ENCODE measurements at places on chromosomes 7 and 10.

- H3K36me3 ChIP-seq: no peaks in the 10 kb centered on the region
- H3K4me1 ChIP-seq: peaks cover 10% of the 10 kb centered on the region
- H3K4me3 ChIP-seq: no peak overlapping the region
- no peak overlapping the region for H3K27ac ChIP-seq
- H3K27me3 ChIP-seq: peaks cover 29% of the 10 kb centered on the region
- DNase-seq: no peak
Measured at GRCh38 chr10:3195286-3195685, 22.7 kb upstream of the PITRM1 start.

- H3K36me3 ChIP-seq: peaks cover 42% of the 10 kb centered on the region
- H3K4me1 ChIP-seq: peaks cover 55% of the 10 kb centered on the region
- DNase-seq: peak; percentile 76
- peaks cover 6% of the 10 kb centered on the region for H3K27me3 ChIP-seq
- H3K27ac ChIP-seq: peak overlapping the region; percentile 97
Measured at GRCh38 chr7:87216701-87217508, 2.6 kb downstream of the TMEM243 start.

DNA sequence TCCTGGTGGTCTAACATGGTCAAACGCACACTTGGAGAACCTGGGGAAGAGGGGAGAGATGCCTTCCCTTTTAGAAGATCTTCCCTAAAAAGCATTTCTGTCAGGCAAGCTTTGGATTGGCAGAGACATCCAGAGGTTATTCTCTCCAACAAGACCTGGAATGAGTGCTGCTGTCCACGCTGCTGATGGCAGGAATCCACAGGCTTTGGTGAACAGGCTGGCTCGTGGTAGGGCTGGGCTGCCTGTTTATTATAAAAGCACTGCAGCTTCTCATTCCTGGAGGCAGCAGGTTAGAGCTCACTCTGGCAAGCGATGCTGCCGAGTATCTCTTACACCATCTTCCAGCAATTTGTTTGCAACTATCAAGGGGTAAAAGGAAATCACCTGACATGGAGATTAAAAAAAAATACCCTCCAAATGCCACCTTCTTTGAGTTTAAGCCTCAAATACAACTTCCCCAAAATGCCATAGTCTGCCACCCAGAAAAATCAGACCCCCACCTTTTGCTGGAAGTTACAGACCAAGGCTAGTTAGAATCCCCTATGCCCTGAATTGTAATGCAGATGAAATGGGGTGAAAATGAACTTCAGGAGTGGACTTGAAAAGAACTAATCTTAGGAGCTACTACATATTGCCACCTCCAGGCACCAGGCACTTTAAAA is 152.1 kb upstream of the KMT2E start:
- H3K36me3 ChIP-seq: no peaks in the 10 kb centered on the region
- H3K4me1 ChIP-seq: peaks cover 17% of the 10 kb centered on the region
- H3K4me3 ChIP-seq: no peak overlapping the region
- H3K27ac ChIP-seq: no peak overlapping the region
- H3K27me3 ChIP-seq: peaks cover 3% of the 10 kb centered on the region

DNA sequence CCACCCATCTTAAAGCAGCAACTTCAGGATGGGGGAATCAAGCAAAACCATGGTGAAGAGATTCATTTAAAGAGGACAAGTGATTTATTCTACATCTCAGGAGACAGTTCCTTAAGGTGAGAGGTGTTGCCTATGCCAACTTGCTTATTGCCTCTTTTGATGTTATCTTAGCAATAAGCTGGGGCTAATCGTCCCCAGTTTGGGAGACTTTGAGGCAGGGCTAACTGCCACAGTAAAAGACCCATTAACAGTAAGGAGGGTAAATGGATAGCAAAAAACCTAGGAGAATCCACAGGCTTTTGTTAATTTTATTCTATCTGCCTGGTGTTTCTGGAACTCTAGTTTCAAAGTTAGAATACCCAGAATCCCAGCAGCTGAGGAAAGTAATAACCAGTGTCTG is 22.1 kb upstream of the HERPUD2 start:
- H3K4me3 ChIP-seq: no peak overlapping the region
- no peak overlapping the region for H3K27ac ChIP-seq
- peaks cover 4% of the 10 kb centered on the region for H3K4me1 ChIP-seq
- DNase-seq: no peak
- H3K36me3 ChIP-seq: no peaks in the 10 kb centered on the region

- DNase-seq: no peak
- peaks cover 32% of the 10 kb centered on the region for H3K4me1 ChIP-seq
- peak overlapping the region; percentile 93 for H3K27ac ChIP-seq
- peak overlapping the region; percentile 90 for H3K4me3 ChIP-seq
- peaks cover 12% of the 10 kb centered on the region for H3K36me3 ChIP-seq
- no peaks in the 10 kb centered on the region for H3K27me3 ChIP-seq
Measured at GRCh38 chr7:99920149-99920548, 819 bp upstream of the TRIM4 start.

DNA sequence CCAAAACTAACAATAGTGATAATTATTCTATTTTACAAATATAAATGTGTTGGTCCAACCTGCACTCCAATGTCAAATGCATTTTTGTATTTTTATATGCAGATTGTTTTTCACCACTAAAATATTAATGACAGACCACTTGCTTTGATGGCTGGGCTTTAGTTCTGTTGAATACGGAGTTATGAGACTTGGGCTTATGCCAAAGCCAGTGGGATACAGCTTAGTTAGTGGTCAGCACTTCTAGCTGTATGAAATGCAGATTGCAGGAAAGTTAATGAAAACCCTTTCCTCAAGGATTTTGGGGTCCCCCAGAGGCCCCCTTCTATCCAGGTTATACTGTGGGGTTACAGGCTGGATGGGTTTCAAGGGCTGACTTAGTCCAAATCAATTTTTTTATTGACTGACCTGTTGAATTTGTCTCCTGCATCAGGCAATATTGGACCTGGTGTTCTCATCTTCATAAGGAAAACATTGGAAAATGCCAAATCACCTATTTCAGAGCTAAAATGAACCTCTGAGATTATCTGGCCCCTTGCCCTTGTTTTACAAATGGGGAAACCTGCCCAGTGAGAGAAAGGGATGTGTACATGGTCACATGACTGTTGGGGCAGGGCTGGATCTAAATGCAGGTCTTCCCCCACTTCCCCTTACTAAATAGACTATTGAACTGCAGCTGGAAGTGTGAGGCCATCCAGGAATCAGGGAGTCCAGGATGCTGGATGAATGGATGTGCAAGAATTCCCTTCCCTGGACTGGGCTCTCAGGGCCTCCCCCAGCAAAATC is 1085.3 kb downstream of the KCNMA1 start:
- H3K27ac ChIP-seq: no peak overlapping the region
- DNase-seq: no peak
- H3K27me3 ChIP-seq: peaks cover 5% of the 10 kb centered on the region
- no peaks in the 10 kb centered on the region for H3K36me3 ChIP-seq

GRCh38 chr7:101173752-101174244 is 6.3 kb downstream of the NAT16 start:
- H3K4me3 ChIP-seq: peak overlapping the region; percentile 52
- peak; percentile 84 for DNase-seq
- H3K27me3 ChIP-seq: peaks cover 80% of the 10 kb centered on the region
- peaks cover 49% of the 10 kb centered on the region for H3K4me1 ChIP-seq
- no peaks in the 10 kb centered on the region for H3K36me3 ChIP-seq
- no peak overlapping the region for H3K27ac ChIP-seq

- H3K27me3 ChIP-seq: peaks cover 5% of the 10 kb centered on the region
- H3K4me3 ChIP-seq: no peak overlapping the region
- DNase-seq: no peak
- H3K36me3 ChIP-seq: no peaks in the 10 kb centered on the region
- no peaks in the 10 kb centered on the region for H3K4me1 ChIP-seq
- no peak overlapping the region for H3K27ac ChIP-seq
Measured at GRCh38 chr7:115522174-115522573, 508.4 kb downstream of the TFEC start.

- H3K36me3 ChIP-seq: no peaks in the 10 kb centered on the region
- no peak for DNase-seq
- H3K27ac ChIP-seq: no peak overlapping the region
Measured at GRCh38 chr7:130384371-130384801, 4.1 kb downstream of the CPA1 start.

GRCh38 chr10:70683601-70683934 is 11.3 kb downstream of the ADAMTS14 start:
- H3K36me3 ChIP-seq: no peaks in the 10 kb centered on the region
- H3K27ac ChIP-seq: no peak overlapping the region
- H3K4me1 ChIP-seq: no peaks in the 10 kb centered on the region
- H3K4me3 ChIP-seq: no peak overlapping the region

GRCh38 chr10:13441476-13441875 is 87.3 kb downstream of the BEND7 start:
- H3K4me3 ChIP-seq: no peak overlapping the region
- no peak for DNase-seq
- peaks cover 38% of the 10 kb centered on the region for H3K27me3 ChIP-seq
- no peaks in the 10 kb centered on the region for H3K36me3 ChIP-seq
- H3K27ac ChIP-seq: no peak overlapping the region

GRCh38 chr10:46247181-46247475 is 39.7 kb upstream of the ANTXRL start:
- H3K27ac ChIP-seq: no peak overlapping the region
- H3K27me3 ChIP-seq: no peaks in the 10 kb centered on the region
- H3K36me3 ChIP-seq: peaks cover 23% of the 10 kb centered on the region
- DNase-seq: no peak

All from activated naive CD4-positive, alpha-beta T cell treated with anti-CD3 and anti-CD28 coated beads for 36 hours (primary cell).